ENCODE measurements at places on chromosomes 11 and 22. TPM values are rescaled to one million over a fixed set of nuclear protein-coding genes. Genes with fewer than 3 reads are reported as not detected.

MDK gene
- polyA plus RNA-seq, result 77.0 TPM

OR5W2 gene
- polyA plus RNA-seq, result not detected

MUC2 gene
- polyA plus RNA-seq, result not detected

PACSIN3 gene
- polyA plus RNA-seq, result 17.6 TPM

RIMBP3C gene
- 0.06 TPM for polyA plus RNA-seq

DRD4 gene
- polyA plus RNA-seq, result not detected

UBQLNL gene
- 0.31 TPM for polyA plus RNA-seq

OR51F2 gene
- not detected for polyA plus RNA-seq

LAYN gene
- polyA plus RNA-seq, result 302 TPM

OR8A1 gene
- not detected for polyA plus RNA-seq

C22orf42 gene
- not detected for polyA plus RNA-seq

DEPDC7 gene
- polyA plus RNA-seq, result 4.2 TPM

NAV2 gene
- 6.1 TPM for polyA plus RNA-seq

RIMBP3B gene
- not detected for polyA plus RNA-seq

ARHGAP20 gene
- 2.5 TPM for polyA plus RNA-seq

NXPE1 gene
- polyA plus RNA-seq, result not detected

DNA sequence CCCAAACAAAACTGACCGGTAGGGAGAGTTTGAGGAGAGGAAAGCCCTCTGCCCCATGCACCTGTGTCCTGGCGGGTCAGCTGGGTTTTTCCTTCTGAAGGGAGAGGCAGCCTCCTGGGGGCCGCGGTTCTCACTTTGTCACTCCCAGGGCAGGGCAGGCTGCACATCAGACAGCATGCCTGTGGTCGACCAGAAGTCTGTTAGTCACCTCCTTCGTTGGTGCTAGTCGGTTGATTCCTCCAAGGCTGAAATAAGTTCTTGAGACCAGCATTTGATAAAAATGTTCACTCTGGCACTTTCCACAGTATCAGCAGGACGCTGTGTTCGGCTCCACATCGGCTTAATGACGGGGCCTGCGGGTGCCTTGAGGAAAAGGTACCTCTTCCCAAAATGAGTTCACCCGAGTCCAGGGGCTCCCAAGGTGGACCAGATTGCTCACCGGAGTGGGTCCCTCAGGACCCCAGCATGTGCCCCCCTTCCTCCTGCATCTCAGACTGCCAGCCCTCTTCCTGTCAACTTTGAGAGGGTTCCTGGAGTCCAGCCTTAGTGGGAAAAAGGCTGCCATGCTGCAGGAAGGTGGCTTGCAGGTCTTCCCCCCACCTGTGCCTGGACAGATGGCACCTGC lies 373.7 kb upstream of the B3GAT1 start:
- no peak for DNase-seq

DNA sequence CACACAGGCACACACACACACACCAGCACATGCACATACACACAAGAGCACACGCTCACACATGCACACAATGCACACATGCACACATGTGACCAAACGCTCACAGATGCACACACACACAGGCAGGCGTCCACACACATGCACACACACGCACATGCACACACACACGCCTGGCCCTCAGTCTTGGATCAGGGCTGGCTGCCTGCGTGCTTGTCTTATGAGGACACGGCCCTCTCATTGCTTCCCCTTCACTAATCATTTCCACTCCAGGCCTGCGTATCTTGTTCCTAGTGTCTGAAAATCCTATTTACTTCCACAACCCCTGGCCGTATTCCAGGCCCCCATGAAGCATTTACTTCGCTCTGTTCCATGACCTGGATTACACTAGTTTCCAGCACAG lies 740.5 kb downstream of the BRD1 start:
- no peak for DNase-seq

- DNase-seq, result no peak
These were observed 39.4 kb upstream of the TUB start for GRCh38 chr11:8041576-8041975.

- no peak for DNase-seq
These were observed 63.0 kb downstream of the TP53I11 start for GRCh38 chr11:44887636-44888035.

GRCh38 chr11:50423208-50423607 lies 390.5 kb downstream of the OR4C45 start:
- DNase-seq, result no peak

- no peak for DNase-seq
These were observed at the start of gene ARRB1 for GRCh38 chr11:75351541-75351790. Gene ARRB1, minus strand, starts transcription at chr11:75351661. Its CDS starts 54 bp downstream, at chr11:75351607.

GRCh38 chr11:63814383-63814736 lies 1.1 kb downstream of the SPINDOC start:
- DNase-seq, result no peak

DNA sequence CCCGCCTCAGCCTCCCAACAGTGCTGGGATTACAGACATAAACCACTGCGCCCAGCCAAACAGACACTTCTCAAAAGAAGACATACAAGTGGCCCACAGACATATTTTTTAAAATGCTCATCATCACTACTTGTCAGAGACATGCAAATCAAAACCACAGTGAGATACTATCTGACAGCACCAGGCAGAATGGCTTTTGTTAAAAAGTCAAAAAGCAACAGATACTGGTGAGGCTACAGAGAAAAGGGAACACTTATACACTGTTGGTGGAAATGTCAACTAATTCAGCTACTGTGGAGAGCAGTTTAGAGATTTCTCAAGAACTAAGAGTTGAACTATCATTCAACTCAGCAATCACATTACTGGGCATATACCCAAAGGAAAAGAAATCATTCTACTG lies 67.0 kb downstream of the ARHGAP20 start:
- DNase-seq, result no peak
